ENCODE measurements at places on chromosomes 3 and 15. TPM values are rescaled to one million over a fixed set of nuclear protein-coding genes. Genes with fewer than 3 reads are reported as not detected.

DNA sequence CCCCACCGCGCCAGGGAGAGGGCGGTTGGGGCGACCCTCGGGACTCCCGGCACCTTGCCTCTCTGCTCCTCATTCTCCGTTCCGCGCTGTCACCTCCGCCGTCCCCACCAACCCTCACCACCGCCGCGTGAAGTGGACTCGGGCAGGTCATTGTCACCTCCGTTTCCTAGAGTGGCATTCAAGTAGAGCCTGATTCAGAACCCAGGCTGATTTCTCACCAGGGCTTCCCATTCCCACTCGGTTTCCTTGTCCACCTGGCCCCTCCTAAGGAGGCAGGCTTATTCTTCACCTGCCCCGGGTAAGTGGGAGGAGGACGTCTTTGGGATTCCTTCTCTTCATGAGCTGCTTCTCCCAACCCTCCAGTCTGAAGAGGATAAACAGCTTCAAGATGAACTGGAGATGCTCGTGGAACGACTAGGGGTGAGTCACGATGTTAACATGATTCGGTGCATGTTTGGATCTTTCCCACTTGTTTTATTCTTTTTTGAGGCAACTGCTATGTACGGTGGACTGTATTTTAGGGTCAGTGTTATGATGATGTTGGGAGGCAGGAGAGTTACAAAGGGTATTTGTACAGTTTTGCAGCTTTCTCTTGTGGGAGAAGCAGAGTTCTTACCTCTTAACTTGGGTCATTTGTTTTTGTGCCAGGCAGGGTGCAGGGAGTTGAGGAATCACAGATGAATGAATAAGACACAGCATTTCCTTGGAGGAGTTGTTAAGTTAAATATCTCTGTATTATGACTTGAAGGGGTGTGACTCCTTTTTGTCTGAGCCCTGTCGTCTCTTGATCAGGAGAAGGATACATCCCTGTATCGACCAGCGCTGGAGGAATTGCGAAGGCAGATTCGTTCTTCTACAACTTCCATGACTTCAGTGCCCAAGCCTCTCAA, 692 bp downstream of the PSMD2 start:
- DNase-seq: peak; percentile 26

GRCh38 chr3:157134620-157135191, 25.2 kb downstream of the CCNL1 start:
- no peak for DNase-seq

- no peak for DNase-seq
Observed at GRCh38 chr3:129291236-129291886, 12.7 kb downstream of the HMCES start.

- no peak for DNase-seq
Observed at GRCh38 chr15:74763416-74763815, 14.8 kb downstream of the CYP1A2 start.

DNA sequence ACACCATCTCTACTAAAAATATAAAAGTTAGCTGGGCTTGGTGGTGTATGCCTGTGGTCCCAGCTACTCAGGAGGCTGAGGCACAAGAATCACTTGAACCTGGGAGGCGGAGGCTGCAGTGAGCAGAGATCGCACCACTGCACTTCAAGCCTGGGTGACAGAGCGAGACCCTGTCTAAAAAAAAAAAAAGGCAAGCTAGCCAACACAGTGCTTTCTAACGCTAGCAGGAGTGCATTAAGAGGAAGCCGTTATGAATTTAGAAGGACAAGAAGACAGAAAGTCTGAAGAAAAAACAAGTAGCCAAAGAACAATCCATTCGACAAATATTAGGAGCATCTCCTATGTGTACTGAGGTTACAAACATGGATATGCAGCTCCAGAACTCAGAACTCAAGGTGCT, 28.6 kb downstream of the BHLHE40 start:
- DNase-seq: no peak

- DNase-seq: no peak
Observed at GRCh38 chr3:15409239-15409638, 18.1 kb downstream of the METTL6 start.

DNA sequence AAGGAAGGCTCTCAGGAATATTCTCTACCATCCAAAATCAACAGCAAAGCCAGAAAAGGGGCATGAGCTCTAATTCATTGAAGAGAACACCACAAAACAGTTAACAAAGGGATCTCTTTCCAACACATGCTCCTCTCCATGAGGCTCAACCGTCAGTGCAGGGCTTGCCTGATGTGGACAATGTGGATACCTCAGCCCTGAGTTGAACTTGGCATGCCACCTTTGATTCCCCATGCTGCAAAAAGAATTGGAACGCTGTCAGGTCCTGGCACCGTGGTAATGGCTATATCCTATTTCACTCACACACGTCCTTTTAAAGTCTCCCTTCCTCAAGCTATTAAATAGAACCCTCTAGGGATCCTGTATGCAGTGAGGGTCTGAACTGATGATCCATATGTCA, 30.7 kb upstream of the IP6K2 start:
- no peak for DNase-seq

DNA sequence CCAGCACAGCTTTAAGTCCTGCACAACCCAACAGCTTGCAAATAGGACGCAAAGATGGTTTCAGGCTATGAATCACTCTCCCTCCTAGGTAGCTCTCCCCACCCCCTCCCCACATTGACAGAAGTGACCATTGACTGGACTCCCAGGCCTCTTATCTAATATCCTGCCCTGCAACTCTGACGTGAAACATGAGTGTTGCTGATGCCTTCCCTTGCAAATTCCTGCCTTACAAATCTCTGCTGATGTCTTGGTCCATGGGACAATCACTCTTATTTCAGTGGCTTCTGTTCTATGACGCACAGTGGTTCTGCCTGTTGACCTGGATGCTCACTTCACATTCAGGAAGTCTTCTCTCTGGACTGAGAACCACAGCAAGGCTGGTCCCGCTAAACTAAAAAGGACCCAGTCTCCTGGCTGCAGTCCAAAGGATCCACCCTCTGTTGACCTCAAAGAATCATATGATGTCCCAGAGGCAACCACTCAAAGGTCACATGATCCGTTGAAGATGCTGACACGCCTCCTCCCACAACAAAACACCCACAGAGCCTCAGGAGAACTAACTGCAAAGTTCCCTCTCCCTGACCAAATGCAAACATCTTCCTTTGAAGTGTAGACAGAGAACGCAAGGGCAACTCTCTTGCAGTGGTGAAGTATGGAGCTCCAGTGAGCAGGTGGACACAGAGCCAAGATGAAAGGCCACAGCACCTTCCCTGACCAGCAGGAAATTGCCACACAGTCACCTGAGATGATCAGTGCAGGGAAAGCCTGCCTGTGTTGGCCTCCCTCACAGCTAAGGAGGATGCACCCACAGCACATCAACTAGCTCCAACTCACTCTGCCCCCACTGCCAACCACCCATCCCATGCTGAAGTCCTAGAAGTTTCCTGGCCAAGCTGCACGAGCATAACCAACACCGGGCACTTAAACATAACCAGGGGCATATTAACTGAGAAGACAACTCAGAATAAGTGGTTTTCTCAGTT, 112.3 kb downstream of the ADAMTS17 start:
- no peak for DNase-seq

DNA sequence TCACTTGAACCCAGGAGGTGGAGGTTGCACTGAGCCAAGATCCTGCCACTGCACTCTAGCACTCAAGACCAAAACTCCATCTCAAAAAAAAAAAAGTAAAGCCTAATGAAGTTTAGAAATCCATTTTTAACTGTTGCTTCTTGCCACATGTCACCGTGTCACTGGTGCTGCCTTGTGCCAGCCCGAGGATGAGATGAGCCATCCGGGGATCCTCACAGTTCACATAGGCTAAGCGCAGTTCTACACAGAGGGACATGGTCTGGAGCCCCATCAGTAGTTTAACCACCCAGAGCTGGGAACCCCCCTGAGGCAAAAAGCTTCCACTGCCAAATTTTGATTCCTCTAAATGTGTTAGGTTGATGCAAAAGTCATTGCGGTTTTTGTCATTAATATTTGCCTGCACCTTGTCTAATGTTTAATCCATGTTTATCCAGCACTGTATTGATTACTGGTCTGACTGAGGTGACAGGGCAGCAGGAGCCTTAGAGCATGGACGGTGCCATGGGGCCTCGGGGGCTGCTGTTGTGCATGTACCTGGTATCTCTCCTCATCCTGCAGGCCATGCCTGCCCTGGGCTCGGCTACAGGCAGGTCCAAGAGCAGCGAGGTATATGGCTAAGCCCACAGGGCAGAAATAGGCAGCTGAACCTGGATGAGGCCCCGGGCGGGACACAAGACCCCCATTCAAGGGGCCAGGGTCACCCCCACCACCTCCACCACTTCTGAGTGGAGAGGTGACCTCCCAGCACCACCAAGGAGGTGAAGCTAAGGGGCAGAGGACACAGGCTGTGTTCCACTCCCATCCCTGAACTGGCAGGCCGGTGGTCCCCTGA, at the start of gene ITIH1:
ITIH1 (plus strand) TSS at position 473 of the 832 bp plus-strand sequence; CDS start at position 490, 17 bp downstream.
- DNase-seq: no peak

- no peak for DNase-seq
Observed at GRCh38 chr15:72463702-72464101, 10.4 kb upstream of the ARIH1 start.

GRCh38 chr15:80932989-80933388, 56.6 kb downstream of the MESD start:
- no peak for DNase-seq

DNA sequence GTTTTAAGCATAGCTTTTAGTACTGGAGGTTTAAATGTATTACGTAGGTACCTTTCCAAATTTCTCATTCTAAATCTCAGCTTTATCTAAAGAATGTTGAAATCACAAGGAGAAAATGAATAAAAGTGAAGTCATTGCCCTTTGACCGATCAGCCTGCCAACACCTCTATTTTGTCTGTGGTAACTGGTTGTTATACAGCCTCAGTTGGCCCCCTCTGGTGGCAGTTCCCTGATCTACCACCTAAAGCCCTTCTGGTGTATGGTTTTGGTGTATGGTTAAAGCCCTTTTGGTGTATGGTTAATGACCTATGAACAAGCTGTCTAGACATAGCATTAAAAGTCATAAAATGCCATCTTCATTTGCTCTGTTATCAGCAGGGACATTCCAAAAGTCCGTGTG, 378.2 kb upstream of the AZI2 start:
- DNase-seq: no peak

ACVR2B gene
- 1.1 TPM for total RNA-seq

TRAT1 gene
- total RNA-seq: not detected

SELENOS gene
- 181 TPM for total RNA-seq

PEX5L gene
- not detected for total RNA-seq

SLC22A14 gene
- total RNA-seq: not detected

SLC28A2 gene
- not detected for total RNA-seq
